ENCODE measurements at places on chromosomes 16 and 17. TPM values are rescaled to one million over a fixed set of nuclear protein-coding genes. Genes with fewer than 3 reads are reported as not detected.

GRCh38 chr16:47143677-47144558 lies at the start of gene NETO2:
TSS of gene NETO2 (minus strand) at chr16:47143945. CDS start at chr16:47143612, 333 bp downstream.
- peak; percentile 43 for DNase-seq

DNA sequence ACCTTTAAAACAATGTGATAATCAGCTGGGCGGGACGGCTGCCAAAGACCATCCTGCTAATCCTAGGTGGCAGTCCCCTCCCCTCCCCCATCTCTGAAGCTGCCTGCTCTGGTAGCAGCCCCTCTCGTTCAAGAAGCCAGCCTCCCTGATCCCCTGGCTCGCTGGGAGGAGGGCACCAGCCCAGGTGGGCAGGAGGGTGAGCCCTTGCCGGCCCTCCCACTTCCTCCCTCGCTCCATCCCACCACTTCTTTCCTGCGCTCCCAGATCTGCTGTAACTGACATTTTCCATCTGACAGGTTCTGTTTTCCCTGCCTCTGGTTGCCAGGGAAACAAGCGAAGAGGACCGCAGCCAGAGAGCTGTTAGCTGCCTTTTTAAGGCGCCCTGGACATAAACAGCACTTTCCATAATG lies 155.7 kb upstream of the TNRC6C start:
- peak; percentile 29 for DNase-seq

GRCh38 chr17:73976676-73977521 lies 226.6 kb upstream of the RPL38 start:
- DNase-seq, result peak; percentile 4

DNA sequence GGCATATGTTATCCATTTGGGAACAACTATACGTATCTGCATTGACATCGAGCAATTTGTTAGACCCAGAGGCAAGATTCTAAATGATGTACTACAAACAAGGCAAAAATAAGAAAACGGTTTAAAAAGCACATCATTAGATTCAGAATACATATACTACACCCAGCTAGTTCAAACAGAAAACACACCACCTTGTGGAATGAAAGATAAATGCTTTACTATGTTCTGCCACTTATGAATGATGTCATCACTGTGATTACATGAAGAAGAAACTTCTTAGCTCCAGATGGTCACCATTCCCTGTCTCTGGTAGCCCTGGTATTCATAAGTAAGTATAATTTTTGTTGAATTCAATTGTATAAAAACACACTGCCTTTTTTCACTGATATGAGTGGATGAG lies 7.8 kb downstream of the NACA2 start:
- DNase-seq, result peak; percentile 56

The CBX8 gene
- 1.7 TPM for total RNA-seq

GRCh38 chr16:25157271-25157875 lies 45.8 kb downstream of the LCMT1 start:
- no peak for DNase-seq

All from fibroblast of the aortic adventitia (primary cell).